Spleen (tissue), 13 donors: ENCODE measurements at places on chromosomes 7 and 10. TPM values are rescaled to one million over a fixed set of nuclear protein-coding genes. Genes with fewer than 3 reads are reported as not detected.

The ATG9B gene
- total RNA-seq = 3.1 TPM

The HACD1 gene
- 4.9 TPM for total RNA-seq

The PRPS1L1 gene
- total RNA-seq = not detected

The REEP3 gene
- total RNA-seq = 38.9 TPM

The CYP17A1 gene
- total RNA-seq = not detected

The IL6 gene
- 3.9 TPM for total RNA-seq

The HOXA13 gene
- total RNA-seq = not detected

The CYP3A4 gene
- not detected for total RNA-seq

The SLC39A12 gene
- total RNA-seq = not detected

The NAT16 gene
- not detected for total RNA-seq

The CABCOCO1 gene
- 0.39 TPM for total RNA-seq

The PPP1R3A gene
- total RNA-seq = not detected

The SEC31B gene
- total RNA-seq = 30.7 TPM

The LIPM gene
- not detected for total RNA-seq

The POU6F2 gene
- not detected for total RNA-seq

The CTAGE4 gene
- 3.1 TPM for total RNA-seq

The AKR1C4 gene
- not detected for total RNA-seq

The GIMAP7 gene
- total RNA-seq = 116 TPM

The KCNK18 gene
- not detected for total RNA-seq

The MTPN gene
- total RNA-seq = 159 TPM
